RPMI7951 (cell line): ENCODE measurements at places on chromosomes 2 and 18.

DNA sequence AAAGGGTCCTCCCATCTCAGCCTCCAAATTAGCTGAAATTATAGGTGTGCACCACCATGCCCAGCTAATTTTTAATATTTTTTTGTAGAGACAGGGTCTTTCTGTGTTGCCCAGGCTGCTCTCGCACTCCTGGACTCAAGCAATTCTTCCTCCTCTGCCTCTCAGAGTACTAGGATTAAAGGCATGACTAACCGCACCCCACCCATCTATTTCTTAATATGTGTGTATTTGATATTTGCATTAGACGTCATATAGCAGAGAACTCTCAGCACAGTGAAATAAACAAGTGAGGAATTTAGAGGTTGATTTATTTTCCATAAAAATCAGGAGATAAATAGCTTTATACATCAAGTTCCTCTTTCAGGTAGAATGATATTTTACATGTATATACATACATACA, 213.5 kb downstream of the FSIP2 start:
- DNase-seq: no peak

- DNase-seq: peak; percentile 91
These were observed 10.4 kb upstream of the KCNF1 start for GRCh38 chr2:10901160-10901939.

GRCh38 chr18:31199190-31199769, 36.6 kb upstream of the DSC1 start:
- DNase-seq: no peak

GRCh38 chr2:240629968-240630770, 4.9 kb downstream of the GPR35 start:
- DNase-seq: no peak

- no peak for DNase-seq
These were observed 28.8 kb upstream of the CACNB4 start for GRCh38 chr2:152127628-152128027.

DNA sequence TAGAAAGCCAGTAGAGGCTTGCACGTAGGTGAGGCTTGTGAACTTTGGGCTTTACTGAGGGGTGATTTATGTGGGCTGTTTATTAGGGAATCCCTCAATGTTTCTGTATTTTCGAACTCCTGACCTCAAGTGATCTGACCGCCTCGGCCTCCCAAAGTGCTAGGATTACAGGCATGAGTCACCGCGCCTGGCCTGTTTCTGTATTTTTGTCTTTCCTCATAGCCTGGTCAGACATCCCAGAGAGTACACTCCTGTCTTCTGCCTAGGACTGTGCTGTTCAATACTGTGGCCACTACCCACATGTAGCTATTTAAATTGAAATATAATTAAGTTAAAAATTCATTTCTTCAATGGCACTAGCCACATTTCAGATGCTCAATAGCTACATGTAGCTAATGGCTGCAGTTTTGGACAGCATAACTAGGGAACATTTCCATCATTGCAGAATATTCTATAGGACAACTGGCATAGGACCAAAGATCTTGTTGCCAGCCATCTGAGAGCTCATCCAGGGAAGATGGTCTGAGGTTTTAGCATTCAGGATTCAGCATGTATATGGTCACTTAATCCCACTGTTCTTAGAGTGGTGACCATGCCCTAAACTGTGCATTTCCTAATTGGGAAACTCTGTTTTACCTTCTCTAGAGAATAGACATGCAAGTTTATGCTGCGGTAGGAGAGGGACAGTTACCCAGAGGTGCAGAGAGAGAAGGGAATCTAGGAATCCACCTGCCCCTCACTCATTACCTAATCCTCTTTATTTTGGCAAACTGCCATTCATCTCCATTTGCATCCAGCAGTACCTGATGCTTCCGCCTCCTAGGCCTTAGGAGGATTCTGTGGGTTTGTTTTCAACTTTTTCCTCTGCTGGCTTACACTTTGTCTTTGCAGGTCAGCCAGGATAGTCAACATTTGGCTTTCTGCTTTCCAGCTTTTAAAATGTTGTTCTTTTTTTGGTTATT, 64.4 kb downstream of the LCLAT1 start:
- peak; percentile 62 for DNase-seq

DNA sequence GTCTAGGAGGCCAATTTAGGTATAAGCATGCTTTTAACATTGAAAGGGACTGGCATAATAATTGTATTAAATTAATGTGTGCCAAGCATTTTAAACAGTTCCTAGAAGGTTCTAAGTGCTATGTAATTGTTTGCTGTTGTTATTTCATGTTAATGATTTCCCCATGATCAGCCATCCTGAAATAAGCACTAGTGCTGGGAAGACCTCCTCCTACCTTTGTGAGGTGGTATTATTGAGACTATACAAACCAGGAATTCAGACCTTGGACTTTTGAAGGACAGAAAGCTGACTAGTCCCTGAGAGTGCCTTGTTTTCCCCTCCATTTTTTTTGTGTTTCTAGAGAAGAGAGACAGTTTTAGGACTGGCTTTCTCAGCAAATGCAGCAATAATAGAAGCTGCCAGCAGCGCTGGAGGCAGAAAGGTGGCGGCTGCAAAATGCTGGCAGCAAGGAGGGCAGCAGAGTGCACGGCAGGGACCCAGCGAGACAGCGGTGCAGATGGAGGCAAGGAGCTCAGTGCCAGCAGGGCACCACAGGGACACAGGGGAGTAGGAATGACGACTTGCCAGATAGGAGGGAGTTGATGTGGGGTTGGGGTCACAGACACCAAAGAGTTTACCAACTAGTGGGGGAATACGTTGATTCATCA, 25.3 kb downstream of the NABP1 start:
- DNase-seq: no peak

DNA sequence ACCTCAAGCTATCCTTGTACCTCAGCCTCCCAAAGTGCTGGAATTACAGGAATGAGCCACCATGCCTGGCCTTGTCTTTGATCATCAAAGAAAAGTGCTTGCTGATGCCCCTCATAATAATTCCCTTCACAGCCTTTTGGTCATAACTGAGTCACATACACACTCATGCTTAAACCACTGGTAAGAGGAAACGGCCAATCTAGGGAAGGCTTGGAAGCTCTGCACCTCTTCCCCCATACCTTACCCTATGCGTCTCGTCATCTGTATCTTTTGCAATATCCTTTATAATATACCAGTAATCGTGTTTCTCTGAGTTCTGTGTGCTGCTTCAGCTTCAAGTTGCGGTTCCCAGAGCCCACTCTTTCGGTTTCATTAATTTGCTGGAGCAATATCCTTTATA, 4.8 kb upstream of the RNF138 start:
- peak; percentile 33 for DNase-seq

- peak; percentile 93 for DNase-seq
These were observed 50.0 kb upstream of the ACYP2 start for GRCh38 chr2:54065411-54065810.

DNA sequence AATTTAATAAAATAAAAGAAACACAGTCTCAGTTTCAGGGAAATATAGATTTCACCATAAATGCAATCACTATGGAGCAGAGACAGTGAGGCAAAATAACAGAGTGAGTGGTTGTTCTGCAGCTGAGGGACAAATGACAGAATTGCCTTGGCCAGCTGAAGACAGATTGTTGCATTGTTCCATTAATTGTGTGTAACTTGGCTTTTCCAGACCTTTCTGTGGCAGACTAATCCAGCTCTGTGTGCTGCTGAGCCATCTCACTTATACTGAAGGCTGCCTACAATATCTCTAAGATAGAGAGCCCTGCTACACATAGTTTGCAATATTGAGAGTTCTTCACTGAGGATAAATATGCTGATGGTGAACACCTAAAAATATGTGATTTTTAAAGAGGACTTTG, 11.5 kb downstream of the LRRTM1 start:
- DNase-seq: no peak

GRCh38 chr2:221104361-221104811, 467.7 kb downstream of the EPHA4 start:
- DNase-seq: peak; percentile 83

- peak; percentile 13 for DNase-seq
These were observed at the start of gene PRKCE for GRCh38 chr2:45651415-45652089. Gene PRKCE (plus strand): TSS chr2:45651675.

DNA sequence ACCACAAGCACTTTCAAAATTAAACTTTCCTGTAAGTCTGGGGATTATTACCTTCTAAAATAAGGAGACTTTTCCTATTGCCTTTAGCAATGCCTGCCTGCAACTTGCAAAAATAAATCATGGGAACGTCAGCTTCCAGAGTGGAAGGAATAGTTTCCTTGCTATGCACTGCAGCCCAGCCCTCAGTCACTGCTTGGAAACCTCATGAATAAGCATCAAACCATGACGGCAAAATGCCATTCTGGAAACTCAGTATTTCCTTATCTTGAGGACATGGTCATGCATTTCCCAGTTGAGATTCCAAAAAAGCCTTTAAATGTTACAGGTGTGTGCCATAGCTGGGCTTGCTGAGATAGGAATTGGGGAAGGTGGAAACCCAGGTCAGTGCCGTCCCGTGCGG, 84.2 kb upstream of the OTOS start:
- DNase-seq: no peak

GRCh38 chr2:119693567-119693966, 14.6 kb downstream of the TMEM177 start:
- DNase-seq: no peak

DNA sequence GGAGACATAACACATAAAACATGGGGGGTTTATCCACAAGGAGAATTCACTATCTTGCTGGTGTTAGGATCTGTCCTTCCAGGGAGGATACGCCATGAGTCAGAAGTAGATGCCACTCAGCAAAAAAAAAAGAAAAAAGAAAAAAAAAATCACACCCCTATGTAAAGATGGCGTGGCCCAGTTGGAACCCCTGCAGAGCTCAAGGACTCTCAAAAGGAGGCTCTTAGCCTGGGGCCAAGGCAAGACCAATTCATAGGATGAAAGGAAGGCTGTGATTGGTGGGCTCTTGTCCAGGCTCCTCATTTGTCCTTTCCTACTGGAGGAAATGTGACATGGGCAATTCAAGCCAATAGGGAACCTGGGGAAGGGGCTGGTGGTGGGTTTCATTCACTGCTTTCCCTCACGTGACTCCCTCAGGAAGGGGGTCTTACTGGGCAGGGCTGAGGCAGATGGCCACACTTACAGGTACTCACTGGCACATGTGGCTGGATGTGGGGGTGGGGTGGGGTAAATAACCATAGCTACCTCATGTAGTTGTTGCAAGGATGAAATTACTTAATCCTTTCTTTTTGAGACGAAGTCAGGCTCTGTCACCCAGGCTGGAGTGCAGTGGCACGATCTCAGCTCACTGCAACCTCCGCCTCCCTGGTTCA, 38.7 kb upstream of the HAAO start:
- DNase-seq: peak; percentile 50

DNA sequence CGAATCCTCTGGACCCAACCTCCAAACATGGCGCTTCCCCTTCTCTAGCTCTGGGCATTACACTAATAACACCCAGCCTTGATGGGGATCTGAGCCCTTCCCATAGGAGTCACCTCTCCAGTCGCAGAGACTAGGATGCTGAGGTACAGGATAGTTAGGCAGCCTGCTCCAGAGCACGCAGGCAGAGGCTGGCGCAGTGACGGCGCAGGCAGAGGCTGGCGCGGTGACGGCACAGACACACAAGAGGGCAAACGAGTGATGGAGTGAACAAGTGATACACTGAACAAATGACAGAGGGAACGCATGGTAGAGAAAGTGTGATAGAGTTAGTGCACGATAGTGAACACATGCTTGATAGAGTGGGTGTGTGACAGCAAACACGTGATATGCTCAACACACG, 518.5 kb downstream of the EIPR1 start:
- no peak for DNase-seq

GRCh38 chr2:161306919-161307318, 1.3 kb upstream of the PSMD14 start:
- DNase-seq: no peak

- DNase-seq: no peak
These were observed 220.3 kb upstream of the PXDN start for GRCh38 chr2:1964659-1965058.

DNA sequence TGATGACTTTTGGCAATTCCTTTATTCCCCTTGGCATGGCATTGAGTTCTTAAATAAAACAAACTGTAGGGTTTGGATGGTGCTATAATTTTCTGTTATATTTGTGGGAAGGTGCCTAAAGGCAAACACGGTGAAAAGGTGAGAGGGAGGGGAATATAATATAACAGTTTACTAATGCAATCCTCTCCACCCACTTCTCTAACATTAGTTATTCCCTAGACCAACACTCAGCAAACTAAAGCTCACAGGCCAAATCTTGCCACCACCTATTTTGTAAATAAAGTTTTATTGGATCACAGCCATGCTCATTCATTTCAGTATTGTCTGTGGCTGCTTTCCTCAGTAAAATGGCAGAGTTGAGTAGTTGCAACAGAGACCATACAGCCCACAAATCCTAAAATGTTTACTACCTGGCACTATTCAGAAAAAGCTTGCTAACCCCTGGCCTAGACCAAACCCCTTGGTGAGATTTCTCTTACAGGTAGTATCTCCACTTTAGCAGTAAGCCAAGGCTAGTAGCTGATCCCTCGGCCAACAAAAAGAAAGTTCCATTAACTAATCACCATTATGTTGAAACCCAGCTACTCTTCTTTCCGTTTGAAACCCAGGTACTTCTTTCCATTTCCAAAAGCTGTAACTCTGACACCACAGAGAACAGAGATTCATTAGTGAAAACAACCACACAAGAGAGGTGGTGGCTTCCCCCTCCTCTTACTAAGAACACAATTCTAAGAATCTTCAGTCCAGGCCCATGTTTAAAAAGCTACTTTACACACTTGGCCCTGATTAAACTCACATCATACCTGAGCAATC, 136.1 kb upstream of the CHAC2 start:
- no peak for DNase-seq

DNA sequence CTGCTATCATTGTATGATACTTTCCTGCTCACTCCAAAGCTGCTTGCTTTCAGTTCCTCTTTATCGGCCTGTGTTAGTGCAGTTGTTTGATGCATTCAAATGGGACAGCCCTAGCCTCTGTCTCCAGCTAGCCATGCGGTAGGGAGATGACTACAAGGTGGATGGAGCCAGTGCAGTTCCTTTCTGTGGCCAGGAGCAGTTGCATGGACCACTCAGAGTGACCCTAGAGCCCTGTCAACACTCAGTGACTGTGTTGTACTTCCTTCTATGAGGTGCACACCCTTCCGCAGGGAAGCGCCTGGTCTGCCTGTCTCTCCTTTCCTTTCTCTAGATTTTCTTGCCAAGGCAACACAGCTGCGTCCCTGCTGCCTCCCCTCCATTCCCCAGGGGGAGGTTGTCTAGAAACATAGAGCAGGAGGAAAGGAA, 33.8 kb downstream of the KCNS3 start:
- no peak for DNase-seq

GRCh38 chr18:74515620-74516231, 18.6 kb upstream of the CNDP1 start:
- no peak for DNase-seq

DNA sequence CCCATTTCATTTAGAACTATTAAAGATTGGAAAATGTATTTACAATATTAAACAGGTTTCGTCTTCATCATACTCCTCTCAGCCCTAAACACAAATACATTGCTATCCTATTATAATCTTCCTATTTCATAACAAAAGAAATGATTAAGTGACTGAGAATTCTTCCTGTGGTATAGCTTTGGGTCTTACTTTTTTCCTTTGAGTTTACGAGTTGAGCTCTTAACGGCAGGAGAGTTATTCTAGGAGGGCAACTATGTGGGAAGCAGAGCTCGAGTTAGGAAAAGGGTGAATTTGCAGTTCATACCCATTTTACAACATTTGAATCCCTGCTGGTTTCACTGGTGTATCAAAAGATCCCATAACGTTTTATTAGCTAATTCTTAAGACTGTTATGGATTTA, 105.0 kb downstream of the FIGN start:
- no peak for DNase-seq

GRCh38 chr2:149422337-149422990, 92.1 kb downstream of the LYPD6 start:
- peak; percentile 54 for DNase-seq

GRCh38 chr2:8684878-8685696, 3.2 kb downstream of the ID2 start:
- DNase-seq: no peak
